ENCODE measurements at places on chromosomes 16 and 17. TPM values are rescaled to one million over a fixed set of nuclear protein-coding genes. Genes with fewer than 3 reads are reported as not detected.
A peak's percentile ranks its signal among the peaks of the same experiment; 100 is the strongest.

The TBX21 gene
- 234 TPM for total RNA-seq

The RGS11 gene
- not detected for total RNA-seq

The CLEC18C gene
- total RNA-seq: 0.88 TPM

The CA4 gene
- total RNA-seq: not detected

The MYH3 gene
- total RNA-seq: 6.2 TPM

The MAPT gene
- 1.3 TPM for total RNA-seq

The TBX4 gene
- not detected for total RNA-seq

The KRTAP4-3 gene
- not detected for total RNA-seq

DNA sequence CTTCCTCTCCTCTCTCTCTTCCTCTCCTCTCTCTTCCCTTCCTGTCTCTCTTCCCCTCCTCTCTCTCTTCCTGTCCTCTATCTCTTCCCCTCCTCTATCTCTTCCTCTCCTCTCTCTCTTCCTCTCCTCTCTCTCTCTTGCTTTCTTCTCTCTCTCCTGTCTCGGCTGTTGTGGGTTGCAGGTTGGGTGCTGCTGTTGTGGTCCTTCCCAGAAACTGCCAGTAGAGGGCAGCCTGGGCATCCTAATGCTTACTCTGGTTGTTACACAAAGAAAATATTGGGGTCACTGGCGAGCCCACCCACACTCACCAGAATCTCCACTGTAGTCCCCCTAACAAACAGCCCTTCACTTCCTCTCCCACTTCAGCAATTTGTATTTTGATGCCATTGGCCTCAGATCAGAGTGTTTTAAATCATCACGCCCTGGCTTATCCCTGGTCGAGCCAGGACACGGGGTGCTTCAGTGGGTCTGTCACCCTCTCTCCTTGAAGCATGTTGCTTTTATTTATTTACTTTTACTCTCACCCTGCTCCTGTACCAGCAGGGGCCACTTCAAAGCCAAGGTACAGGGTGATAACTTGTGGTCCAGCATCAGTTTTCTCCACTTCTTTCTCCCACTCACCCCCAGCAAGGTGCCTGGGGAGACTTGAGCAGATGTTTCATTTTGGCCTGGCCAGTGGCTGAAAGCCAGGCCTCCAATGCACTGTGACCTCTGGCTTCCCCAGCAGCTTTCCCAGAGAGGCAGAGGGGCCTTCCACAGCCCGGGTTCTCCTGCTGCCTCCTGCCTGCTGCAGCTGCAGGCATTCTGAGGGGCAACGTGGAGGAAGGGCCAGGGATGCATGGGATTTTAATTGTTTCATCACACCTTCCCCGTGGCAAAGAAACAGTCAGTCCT lies 4.7 kb upstream of the MMP15 start:
- peak; percentile 81 for DNase-seq

DNA sequence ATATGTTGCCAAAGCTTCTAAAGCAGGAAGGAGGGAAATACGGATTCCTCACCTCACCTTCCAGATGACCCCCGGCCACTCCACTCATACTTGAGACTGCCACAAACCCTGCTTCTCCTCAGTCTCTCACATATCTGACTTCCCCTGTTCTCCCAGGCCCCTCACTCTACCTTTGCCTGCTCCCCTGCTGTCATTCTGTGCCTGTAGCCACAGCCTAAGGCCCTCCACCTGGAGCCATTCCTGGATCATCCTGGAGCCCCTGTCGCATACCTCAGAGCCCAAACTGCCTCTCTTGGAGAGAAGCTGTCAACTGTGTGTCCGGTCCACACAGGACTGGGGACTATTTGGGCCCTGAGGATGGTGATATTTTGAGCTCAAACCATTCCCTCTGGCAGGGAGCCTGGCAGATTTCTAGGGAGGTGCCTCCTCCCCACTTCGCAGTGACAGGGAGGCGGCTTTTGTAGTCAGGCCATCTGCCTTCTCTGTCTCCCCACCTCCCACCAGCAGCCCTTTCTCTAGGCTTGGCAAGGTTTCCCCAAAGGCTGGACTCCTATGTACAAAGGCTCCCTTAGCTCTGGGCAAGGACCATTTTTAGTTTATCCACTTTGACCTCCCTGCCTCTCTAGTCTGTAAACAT lies 2.3 kb upstream of the MED24 start:
- no peak for DNase-seq

- DNase-seq: peak; percentile 54
Measured at GRCh38 chr17:51166987-51167931, 1.0 kb downstream of the NME2 start.

DNA sequence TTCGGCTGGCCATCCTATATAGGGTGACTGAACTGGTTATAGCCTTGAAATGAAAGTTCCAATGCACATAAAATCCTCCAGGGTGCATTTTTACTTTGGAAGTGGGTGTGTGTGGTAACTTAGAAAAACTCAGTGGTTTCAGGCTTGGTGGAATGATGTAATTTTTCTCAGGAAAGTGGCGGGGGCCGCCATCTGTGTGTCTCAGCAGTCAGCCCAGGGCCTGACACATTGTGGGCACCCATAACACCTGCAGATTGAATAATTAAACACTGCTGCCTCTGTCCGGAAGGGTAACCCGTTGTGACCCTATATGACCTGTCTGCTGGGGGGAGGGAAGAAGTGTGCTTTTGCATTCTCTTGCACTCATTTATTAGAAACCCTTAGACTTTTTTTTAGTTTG lies 2.2 kb upstream of the PDP2 start:
- no peak for DNase-seq

GRCh38 chr16:23920446-23920845 lies 84.7 kb downstream of the PRKCB start:
- DNase-seq: no peak

DNA sequence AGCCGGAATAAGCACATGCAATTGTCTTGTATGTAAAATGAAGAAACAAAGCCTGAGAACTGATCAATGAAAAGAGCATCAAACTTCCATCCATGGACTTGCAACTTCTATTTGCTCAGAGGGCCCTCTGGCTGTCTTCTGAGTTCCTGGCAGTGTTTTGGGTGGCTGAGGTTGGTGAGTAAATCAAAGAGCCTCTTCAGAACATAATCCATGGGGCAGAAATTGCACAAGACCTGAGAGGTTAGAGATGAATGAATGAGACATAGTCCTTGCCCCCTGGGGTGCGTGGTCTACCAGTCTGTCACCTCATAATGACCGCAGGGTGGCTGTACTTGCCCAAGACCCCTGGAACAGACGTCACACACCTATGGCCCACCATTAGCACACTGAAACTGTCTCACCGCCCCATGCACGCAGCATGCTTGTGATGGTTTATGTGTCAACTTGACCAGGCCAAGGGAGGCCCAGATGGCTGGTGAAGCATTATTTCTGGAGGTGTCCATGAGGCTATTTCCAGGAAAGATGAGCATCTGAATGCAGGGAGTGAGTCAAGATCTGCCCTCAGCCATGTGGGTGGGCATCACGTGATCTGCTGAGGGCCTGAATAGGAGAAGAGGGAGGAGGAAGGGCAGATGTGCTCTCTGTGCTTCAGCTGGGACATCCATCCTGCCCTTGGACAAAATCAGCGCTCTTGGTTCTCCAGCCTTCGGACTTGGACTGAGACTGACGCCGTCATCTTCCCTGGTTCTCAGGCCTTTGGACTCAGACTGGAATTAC lies 8.3 kb downstream of the PIK3R6 start:
- no peak for DNase-seq

DNA sequence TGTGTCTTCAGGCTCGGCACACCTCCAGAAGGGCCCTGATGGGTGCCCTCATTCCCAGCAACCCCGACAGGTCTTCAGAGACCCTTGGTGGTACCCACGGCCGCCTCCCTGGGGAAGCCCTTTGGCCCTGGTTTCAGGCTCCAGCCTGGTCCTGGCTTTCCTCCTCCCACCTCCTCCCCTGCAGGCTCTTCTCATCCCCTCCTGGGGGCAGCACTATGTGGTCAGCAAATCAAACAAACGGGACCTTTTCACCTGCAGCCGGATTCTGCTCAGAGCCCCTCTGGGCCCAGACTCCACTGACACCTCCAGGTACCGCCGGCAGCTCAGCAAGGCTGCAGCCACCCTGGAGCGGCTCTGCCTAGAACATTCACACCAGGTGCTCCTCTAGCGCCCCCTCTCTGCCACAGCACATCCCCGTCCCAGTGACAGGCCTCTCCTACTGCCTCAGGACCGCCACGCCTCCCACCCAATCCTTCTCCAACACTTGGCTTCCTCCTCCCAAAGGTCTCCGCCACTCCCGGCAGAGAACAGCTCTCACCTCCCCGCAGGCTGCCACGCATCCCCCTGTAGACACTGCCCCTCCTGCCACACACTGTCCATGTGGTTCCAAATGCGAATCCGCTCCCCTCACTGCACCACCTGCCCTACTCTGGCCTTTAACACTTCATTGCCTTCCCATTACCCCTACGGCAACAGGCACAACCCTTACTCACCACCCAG lies 12.0 kb downstream of the CORO7 start:
- no peak for DNase-seq

DNA sequence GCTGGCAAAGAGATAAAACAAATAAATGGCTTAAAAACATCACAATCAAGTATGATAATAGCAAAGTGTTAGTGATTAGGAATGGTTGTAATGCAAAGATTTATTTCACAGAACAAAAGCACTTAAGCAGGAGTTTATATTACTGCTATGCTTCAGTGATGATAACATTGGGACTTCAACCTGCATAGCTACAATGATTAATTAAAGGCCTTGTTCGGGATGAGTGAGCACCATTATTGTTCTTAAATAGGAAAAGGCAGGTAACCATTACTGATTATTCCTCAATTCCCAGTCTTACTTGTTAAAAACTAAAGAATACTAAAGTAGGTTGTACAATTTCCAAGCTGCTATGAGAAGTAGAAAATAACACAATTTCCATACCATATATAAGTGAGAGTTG lies 1247.5 kb upstream of the CDH8 start:
- no peak for DNase-seq

GRCh38 chr17:41992576-41992975 lies 24.7 kb downstream of the DNAJC7 start:
- DNase-seq: no peak

DNA sequence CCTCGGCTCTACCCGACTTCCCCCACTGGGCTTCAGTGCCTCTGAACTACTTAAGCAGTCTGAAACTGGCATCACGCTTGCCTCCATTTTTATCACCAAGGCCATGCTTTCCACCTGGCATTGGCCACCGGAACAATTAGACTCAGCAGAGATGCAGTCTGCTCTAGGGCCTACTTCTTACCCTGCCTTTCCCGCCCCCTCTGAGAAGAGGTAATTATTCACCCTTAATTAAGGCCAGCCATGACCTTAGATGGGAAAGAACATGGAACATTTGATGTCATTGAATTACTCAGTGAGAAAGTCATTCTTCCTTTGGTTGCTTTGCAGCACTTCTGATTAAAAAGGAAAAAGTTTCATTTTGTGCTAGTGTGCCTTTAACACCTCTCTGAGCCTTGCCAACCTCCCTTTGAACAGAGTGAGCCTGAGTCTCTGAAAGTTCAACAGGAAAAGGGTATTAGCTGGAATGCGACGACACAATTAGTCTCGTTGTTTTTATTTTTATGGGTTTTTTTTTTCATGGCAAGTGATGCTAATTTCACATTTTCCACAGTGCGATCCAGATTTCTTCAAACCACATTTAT lies 60.9 kb upstream of the TNRC6A start:
- no peak for DNase-seq

DNA sequence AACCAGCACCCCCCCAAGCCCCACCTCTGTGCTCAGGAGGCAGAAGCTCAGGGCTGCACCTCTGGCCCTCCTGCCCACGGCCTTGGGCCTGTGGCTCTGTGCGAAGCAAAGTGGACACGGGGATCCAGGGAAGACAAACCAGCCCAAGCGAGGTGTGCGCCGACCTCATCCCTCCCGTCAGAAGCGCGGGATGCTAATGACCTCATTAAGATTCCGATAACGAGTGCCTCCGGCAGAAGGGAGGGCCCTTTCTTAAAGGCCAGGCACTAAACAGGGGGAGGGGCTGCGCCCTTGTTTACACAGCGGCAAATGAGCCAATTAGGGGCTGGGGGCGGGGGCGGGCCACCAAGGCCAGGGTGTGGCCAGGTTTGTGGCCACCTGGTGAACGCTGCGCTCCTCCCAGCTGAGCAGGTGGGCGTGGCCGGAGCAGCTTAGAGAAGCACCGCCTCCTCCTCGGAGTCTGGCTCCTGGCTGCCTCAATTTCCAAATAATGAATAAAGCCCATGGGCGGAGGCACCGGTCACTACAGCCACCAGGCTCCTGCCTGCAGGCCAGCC lies 3.2 kb downstream of the CBX4 start:
- no peak for DNase-seq

DNA sequence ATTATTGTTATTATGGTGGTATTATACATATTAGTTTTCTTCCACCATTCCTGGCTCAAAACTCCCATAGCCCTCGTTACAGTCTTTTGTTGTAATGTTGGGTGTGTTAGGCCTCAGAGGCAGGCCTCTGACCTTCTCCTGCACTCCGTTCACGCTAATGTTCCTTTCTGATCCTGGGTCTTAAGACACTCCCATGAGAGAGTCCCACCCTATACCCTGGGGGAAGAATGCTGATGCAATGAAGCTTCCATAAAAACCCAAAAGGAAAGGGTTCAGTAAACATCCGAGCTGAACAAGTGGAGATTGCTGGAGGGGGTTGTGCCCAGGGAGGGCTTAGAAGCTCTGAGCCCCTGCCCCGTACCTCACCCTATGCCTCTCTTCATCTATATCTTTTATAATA lies 141.3 kb upstream of the NETO2 start:
- DNase-seq: no peak

GRCh38 chr17:35044181-35044580 lies 19.3 kb downstream of the RFFL start:
- DNase-seq: no peak

DNA sequence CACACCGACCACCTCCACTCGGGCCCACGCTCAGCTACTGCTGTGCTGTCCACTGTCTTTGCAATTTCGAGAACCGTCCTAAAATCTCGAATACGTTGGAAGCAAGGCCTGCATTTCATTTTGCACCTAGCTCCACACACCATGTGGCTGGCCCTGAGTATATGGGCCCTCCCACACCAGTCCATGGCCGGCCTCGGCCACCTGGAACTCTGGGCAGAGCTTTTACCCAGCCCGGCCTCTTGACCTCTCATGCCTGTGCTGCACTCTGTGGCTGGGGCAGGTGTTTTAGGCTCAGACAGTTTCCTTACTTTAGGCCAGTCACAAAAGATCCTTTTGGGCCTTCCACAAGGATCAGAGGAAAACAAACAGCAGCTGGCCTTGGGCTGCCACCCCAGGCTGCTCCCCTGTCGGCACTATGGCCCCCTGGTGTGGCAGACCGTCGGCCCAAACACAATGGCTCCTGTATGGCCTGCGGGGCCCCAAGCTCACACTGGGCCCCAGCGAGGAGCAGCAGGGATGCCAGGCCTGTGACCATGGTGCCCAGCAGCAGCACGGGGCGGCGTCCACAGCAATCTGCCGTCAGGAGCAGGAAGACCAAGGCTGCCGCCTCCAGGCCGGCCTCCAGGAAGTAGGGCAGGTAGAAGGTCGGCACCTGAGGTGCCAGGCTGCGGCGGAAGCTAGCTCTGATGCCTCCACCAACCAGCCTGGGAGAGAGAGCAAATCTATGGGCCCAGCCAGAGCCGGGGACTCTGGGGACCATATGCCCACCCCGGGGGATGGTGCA lies 2.5 kb downstream of the SLC22A31 start:
- DNase-seq: no peak

DNA sequence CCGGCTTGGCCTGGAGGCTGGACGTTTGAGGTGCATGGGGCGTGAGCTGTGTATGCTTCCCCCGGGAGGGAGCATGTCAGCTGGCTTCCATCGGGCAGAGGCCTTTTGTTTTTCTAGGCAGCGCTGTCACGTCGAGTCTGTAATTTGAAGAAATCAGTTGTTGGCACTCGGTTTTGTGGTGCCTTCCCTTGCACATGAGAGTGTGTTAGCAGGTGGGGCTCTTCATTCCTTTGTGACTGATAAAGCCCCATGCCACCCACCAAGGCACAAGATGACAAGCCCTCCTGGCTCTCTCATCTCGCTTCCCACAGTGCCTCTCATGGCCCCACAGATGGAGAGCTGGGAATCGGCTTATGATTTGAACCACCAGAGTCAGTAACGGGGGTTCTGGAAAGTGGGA lies 72.1 kb downstream of the BANP start:
- DNase-seq: no peak
